NCI-H524 treated with DMSO at 0.1 percent for 48 hours (cell line): ENCODE measurements at places on chromosomes 3 and 15.

DNA sequence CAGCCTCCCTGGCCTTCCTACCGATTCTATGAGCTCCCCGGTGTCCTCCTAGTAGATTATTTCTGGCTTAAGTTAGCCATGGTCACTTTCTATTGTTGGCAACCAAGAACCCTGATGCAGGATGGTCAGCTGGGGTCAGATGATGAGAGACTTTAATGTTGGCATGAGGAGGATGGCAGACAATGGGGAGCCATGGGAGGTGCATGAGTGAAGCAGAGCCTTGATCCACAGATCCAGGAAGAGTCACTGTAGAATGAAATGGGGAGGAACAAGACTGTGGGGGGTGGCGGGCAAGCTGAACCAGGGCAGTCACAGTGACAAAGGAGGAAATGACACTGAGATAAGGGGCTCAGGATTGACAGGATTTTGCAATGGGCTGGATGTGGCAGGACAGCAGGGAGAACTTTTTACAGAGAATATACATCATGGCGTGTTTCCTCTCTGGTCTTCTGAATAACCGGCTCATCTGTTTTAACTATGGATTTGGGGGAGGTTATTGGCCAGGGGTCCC, 60.9 kb downstream of the RPLP1 start:
- DNase-seq: no peak

DNA sequence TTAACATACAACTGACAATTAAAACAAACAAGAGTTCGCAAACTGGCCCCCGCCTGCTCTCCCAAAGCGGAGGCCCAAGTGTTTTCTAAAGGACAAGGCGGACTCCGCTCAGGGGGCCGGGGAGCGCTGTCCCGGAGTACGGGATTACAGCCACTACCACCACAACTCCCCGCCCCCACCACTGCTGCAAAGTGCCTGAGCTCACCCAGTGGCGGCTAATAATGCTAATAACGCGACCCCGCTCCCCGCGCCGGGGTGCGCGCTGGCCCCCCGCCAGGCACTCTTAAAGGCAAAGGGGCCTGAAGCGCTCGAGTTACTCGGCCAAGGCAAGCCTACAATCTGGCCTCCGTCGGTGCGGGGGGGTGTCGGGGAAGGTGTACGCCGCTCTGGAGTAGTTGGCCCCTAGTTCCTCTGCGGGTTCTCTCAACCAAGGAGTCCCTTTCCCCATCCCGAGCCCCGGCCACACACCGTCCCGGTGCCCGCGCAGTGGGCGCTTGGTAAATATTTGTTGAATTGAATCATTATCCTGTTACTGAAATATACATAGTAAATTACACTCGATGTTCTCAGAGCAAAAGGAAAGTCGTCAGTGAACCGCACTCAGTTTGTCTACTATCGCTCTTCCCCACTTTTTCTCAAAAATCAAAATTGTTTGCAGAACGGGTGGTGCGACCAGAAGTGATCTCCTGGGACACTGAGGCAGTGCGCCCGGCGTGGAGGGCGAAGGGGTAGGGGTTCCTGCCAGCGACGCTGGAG, 827 bp downstream of the WNT5A start:
- DNase-seq: no peak

- DNase-seq: no peak
These were observed 181.5 kb downstream of the ADAMTS9 start for GRCh38 chr3:64506255-64506654.

- DNase-seq: no peak
These were observed 399.9 kb downstream of the LRTM1 start for GRCh38 chr3:54527953-54528352.

- no peak for DNase-seq
These were observed 3.0 kb downstream of the TMEM207 start for GRCh38 chr3:190446573-190447279.

GRCh38 chr15:64503640-64504039, 43.3 kb downstream of the ZNF609 start:
- no peak for DNase-seq

GRCh38 chr3:156290924-156291271, 170.5 kb downstream of the KCNAB1 start:
- no peak for DNase-seq

DNA sequence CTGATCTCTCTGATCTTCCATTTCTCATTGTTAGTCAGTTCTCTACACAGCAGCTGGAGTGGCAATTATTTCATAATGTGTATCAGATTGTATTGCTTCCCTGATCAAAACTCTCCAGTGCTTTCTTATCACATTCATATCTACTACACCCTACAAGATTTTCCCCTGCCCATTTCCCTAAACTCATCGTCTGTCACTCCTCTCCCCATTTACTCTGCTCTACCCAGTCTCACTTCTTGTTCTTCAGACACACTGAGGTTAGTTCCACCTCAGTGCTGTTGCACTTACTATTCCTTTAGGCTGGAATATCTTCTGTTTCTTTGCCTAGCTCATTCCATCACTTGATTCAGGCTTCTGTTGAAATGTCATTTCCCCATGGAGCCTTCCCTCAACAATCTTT, 197.1 kb downstream of the SATB1 start:
- DNase-seq: no peak

DNA sequence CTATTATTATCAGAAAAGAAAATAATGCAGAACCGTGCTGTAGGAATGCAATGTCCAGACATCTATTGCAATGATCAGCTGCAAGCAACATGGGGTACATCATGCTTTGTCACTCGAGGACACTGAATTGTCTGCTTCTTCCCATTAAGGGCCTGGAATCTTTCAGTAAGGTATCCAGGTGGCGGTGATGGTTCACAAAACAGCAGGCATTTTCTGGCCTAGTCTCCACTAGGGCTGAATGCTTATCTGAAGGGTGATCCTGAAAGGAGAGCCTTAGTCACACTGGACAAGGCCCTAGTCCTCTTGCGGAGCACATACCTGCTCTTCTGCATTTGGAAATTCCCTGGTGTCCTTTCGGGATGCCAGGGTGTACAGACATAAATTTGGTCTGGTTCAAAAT, 21.2 kb downstream of the ITPR1 start:
- DNase-seq: no peak

DNA sequence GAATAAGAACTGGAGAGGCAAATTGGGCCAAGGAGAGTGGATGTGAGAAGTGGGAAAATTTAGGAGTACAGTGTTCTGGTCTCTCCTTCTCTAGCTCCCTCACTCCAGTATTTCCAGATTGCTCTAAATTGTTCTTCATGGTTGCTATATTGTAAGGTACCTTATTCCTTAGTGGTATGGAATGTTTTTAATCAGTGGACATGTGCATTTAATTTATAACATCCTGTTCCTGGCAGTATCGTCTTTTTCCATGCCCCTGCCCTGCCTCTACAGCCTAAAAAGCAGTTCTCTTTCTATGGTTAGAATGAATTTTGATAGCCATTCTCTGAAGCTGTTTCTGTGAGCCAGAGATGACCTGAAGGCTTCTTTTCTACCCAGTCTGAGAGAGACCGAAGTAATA, 180.5 kb downstream of the TCF12 start:
- no peak for DNase-seq
